ENCODE measurements at places on chromosomes 11 and 22. TPM values are rescaled to one million over a fixed set of nuclear protein-coding genes. Genes with fewer than 3 reads are reported as not detected.

GRCh38 chr11:112156956-112157766, 6.7 kb downstream of the IL18 start:
- DNase-seq: no peak
- H3K27ac ChIP-seq: no peak overlapping the region
- H3K27me3 ChIP-seq: no peaks in the 10 kb centered on the region
- H3K4me3 ChIP-seq: no peak overlapping the region
- no peaks in the 10 kb centered on the region for H3K36me3 ChIP-seq

- H3K27me3 ChIP-seq: no peaks in the 10 kb centered on the region
- peak overlapping the region; percentile 8 for H3K4me3 ChIP-seq
- no peaks in the 10 kb centered on the region for H3K36me3 ChIP-seq
- DNase-seq: peak; percentile 89
- H3K27ac ChIP-seq: peak overlapping the region; percentile 43
Measured at GRCh38 chr11:85123752-85124231, 503.4 kb downstream of the DLG2 start.

GRCh38 chr11:95059046-95059445, 7.7 kb upstream of the SRSF8 start:
- no peak overlapping the region for H3K4me3 ChIP-seq
- H3K27me3 ChIP-seq: no peaks in the 10 kb centered on the region
- H3K27ac ChIP-seq: no peak overlapping the region
- DNase-seq: no peak

DNA sequence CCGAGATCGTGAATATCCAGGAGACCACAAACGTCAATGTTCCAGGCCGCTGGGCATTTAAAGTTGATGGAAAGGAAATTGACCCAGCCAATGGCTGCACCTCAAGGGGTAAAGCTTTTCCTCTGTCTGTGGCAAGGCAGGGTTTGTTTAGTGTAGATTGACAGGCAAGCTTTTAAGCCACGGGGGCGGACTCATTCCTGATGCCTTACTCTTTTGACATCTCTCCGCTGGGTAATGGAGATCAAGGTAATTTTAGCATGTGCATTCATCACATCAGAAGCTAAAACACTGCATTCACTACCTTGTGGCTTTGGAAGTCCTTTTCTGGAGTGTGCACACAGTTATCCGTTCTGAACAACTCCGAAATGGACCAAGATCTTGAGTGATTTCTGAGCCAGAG, 12.6 kb downstream of the TECTA start:
- no peaks in the 10 kb centered on the region for H3K36me3 ChIP-seq
- no peaks in the 10 kb centered on the region for H3K4me1 ChIP-seq
- H3K27ac ChIP-seq: no peak overlapping the region
- no peaks in the 10 kb centered on the region for H3K27me3 ChIP-seq
- no peak for DNase-seq
- H3K4me3 ChIP-seq: no peak overlapping the region

DNA sequence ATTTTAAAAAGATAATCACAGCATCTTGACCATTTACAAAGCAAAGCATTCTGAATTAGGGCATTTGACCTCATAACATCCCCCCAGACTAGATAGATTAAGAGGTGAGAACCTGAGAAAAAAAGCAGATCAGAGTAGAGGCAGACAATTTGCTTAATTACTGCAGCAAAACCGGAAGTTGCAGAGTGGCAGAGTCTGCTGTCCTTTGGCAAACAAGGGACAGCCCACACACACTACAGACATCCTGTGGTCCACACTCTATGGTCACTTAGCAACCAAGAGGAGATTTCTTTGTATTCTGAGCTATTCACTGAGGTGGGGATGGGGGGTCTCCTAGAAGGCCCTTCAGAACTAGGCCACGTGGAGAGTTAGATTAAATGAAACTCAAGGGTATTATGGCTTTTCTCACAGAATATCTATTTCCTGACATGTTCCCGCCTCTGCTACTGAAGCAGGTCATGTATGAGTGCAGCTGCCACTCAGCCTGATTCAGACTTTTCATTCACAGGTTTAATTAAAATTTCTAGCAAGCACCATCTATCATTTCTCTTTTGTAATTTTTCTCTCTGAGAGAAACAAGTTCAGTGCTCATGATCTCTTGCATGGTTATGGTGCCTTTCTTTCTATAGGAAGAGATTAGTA, 48.5 kb downstream of the SVIP start:
- H3K4me3 ChIP-seq: no peak overlapping the region
- H3K27ac ChIP-seq: no peak overlapping the region
- no peaks in the 10 kb centered on the region for H3K27me3 ChIP-seq
- no peak for DNase-seq
- H3K4me1 ChIP-seq: peaks cover 11% of the 10 kb centered on the region

DNA sequence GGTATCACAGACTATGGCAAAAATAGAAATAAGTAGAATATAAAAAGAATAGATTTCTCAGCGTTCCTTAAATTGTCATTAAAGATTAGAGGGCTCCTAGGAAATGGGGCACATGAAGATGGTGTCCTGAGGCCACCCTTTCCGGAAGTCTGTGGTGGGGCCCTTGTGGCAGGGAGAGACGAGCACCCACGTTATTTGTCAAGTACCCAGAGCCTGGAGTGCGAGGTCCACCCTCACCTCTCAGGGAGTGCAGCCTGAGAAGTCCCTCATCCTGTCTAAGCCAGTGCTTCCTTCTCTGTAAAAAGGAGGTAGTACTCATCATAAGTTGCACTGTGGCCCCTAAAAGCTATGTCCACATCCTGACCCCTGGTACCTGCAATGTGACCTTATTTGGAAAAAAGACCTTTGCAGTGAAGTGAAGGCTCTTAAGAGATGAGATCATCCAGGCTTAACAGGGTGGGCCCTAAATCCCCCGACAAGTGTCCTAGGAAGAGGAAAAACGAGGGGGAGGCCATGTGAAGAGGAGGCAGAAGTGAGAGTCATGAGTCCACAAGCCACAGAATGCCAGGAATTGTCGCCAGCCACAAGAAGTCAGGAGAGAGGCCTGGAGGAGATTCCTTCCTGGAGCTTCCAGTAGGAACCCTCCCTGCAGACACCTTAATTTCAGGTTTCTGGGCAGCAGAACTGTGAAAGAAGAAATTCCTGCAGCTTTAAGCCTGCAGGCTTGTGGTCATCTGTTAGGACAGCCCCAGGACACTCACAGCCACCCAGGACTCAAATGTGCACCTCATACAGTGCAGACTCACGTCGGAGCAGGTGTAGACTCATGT, 76.8 kb upstream of the CCND1 start:
- H3K4me1 ChIP-seq: no peaks in the 10 kb centered on the region
- H3K4me3 ChIP-seq: no peak overlapping the region
- no peak overlapping the region for H3K27ac ChIP-seq
- no peak for DNase-seq

DNA sequence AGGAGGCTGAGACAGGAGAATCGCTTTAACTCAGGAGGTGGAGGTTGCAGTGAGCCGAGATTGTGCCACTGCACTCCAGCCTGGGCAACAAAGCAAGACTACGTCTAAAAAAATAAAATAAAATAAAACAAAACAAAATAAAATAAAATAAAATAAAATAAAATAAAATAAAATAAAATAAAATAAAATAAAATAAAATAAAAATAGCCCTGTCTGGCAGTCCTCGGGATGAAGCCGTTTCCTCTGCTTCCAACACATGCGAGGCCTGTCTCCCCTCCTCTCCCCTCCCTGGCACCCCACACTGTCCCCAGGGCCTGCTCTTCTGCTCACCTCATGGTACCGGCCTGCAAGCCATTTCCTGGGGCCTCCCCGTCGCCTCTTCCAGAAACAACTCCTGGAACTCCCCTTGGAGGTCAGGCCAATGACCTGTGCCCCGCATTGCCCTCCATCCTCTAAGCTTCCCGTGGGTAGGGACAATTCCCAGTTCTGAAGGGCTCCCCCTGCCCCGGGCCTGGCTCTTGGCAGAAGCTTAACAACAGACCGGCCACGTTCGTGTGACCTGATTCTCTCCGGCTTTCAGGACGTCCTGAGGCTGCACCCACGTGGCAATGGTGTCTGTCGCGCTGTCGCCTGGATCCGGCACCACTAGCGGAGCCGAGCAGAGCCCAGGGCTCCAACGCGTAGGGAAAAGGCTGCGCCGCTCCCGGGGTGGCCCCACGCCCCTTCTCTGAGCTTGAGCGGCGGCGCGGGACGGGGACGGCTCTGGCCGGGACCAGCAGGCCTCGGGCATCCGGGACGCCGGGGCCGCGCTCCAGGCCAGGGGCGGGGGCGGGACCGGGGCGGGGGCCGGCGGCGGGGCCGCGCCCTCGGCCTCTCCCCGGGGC, 456 bp upstream of the PARVB start:
- peak overlapping the region; percentile 92 for H3K27ac ChIP-seq
- peaks cover 11% of the 10 kb centered on the region for H3K4me1 ChIP-seq
- no peak for DNase-seq

GRCh38 chr11:101555366-101555765, 28.4 kb downstream of the TRPC6 start:
- H3K4me1 ChIP-seq: peaks cover 7% of the 10 kb centered on the region
- H3K27ac ChIP-seq: no peak overlapping the region

DNA sequence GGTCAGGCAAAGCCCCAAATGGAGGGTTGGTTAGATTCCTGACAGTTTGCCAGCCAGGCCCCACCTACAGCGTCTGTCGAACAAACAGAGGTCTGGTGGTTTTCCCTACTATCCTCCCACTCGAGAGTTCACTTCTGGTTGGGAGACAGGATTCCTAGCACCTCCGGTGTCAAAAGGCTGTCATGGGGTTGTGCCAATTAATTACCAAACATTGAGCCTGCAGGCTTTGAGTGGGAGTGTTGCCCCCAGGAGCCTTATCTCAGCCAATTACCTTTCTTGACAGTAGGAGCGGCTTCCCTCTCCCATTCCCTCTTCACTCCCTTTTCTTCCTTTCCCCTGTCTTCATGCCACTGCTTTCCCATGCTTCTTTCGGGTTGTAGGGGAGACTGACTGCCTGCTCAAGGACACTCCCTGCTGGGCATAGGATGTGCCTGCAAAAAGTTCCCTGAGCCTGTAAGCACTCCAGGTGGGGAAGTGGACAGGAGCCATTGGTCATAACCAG, 4.7 kb upstream of the TTC36 start:
- no peaks in the 10 kb centered on the region for H3K27me3 ChIP-seq
- H3K36me3 ChIP-seq: peaks cover 35% of the 10 kb centered on the region
- DNase-seq: no peak
- no peaks in the 10 kb centered on the region for H3K4me1 ChIP-seq
- H3K4me3 ChIP-seq: no peak overlapping the region

Gene ZBTB44
- 18.5 TPM for total RNA-seq

Gene AGBL2
- total RNA-seq: 3.7 TPM

Data from GM12878 (cell line).